ENCODE measurements at places on chromosomes 4 and X.

- DNase-seq: no peak
Observed at GRCh38 chr4:183262776-183263100, 57.3 kb downstream of the CLDN22 start.

DNA sequence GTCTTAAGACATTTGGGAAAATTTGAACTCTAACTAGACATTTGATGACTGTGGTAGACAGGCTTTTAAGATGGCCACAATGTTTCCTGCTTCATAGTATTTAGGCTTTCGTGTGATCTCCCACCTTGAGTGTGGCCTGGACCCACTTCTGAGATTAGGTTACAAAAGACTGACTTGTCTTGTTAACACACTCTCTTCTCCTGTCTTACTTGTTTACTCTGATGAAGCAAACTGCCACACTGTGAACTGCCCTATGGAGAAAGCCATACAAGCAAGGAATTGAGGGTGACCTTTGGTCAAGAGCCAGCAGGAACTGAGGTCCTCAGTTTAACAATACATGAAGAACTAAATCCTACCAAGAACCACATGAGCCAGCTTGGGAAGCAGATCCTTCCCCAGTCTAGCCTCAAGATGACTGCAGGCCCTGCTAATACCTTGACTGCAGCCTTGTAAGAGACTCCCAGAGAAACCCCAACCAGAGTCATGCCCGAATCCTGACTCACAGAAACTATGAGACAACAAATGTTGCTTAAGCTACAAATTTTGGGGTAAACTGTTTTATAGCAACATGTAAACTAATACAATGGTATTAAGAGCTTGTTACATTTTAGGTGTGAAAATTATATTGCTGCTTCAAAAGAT lies 20.3 kb downstream of the UBA6 start:
- no peak for DNase-seq

- no peak for DNase-seq
Observed at GRCh38 chrX:8052909-8053308, 118.2 kb downstream of the VCX2 start.

GRCh38 chr4:88002786-88003185 lies 4.6 kb upstream of the PKD2 start:
- DNase-seq: no peak

- no peak for DNase-seq
Observed at GRCh38 chr4:87042986-87043820, 108.4 kb downstream of the AFF1 start.

- no peak for DNase-seq
Observed at GRCh38 chr4:114012749-114013148, 33.3 kb upstream of the ARSJ start.

GRCh38 chr4:6468376-6468775 lies 4.0 kb downstream of the PPP2R2C start:
- DNase-seq: no peak

DNA sequence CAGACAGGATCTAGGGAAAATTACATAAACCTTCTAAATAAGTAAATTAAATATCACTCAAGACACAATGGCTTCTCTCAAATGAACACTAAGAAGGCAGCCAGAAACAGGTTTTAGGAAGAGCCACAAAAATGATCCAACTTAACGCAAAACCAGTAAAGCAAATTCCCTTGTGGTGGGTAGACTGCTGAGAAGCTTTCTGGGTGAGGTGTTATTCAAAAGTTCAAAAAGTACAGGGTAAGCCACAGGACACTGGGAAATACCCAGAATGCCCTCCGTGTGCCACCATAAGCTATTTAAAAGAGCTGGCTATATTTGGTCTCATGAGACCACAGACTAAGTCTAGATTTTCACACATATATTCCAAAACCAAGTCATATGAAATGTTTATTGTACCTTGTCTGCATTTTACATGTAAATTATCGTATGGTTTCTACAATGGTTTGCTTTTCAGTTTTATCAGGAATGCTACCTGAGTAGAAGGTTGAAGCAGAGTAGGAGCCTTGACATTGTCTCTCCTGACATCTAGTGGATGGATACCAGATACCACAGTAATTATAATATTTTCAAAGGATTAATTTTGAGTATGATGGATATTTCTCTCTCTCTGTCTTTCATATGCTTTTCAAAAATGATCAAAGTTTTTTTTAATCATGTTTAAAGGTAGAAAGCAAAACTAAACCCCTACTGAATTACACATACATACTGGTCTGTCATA lies 109.3 kb upstream of the KLHL13 start:
- DNase-seq: no peak

DNA sequence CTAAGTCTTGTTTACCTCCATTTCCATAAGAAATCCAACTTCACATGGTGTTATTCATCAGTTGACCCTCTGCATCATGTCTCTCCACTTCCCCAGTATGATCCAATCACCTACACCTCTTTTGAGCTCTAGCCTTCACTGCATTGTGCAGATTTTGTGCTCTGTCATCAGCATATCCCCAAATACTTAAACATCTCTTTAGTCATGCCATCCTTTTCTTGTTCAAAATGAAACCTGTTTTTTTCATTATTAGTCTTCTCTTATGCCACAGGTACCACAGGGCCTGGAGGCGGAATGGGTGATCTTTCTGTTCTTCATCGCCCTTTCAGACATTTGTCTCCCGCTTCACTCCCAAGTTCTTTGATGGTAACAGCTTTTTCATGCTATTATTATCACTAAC lies 382.7 kb upstream of the GALNTL6 start:
- DNase-seq: no peak

DNA sequence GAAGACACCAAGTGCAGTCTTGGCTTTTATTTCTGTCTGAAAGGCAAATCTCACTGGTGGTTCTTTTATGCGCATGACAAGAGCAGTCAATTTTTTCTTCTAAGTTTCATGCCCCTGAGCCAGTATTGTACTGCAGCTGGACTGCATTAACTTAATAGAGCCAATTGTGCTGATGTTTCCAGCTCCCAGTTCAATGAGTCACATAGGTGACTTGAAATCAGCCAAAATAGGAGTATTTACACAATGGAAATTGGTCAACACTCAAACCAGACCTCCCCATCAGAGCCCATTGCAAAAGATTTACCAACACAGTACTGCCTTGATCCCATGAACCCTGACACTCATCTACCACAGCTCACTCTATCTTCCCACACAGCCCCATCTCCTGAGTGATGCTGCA lies 100.3 kb upstream of the GUCY1A1 start:
- no peak for DNase-seq

DNA sequence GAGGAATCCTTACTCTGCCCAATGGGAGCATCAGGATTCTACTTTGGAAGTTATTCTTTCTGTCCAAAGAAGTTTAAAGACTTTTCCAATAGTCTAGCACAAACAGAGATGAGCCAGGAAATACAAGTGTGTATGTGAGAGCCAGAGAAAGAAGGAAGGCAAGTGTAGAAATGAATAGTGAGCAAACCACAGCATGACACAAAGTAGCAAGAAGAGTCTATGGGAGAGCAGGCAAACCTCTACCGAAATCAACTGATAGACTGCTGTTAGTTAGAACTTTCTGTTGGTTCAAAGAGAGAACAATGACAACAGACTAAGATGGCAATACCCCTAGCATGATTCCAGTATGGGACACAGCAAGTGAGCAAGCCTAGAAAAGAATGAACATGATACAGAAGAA lies 16.1 kb upstream of the GPR34 start:
- DNase-seq: no peak

- DNase-seq: no peak
Observed at GRCh38 chr4:70594196-70594595, 2.1 kb downstream of the AMBN start.

DNA sequence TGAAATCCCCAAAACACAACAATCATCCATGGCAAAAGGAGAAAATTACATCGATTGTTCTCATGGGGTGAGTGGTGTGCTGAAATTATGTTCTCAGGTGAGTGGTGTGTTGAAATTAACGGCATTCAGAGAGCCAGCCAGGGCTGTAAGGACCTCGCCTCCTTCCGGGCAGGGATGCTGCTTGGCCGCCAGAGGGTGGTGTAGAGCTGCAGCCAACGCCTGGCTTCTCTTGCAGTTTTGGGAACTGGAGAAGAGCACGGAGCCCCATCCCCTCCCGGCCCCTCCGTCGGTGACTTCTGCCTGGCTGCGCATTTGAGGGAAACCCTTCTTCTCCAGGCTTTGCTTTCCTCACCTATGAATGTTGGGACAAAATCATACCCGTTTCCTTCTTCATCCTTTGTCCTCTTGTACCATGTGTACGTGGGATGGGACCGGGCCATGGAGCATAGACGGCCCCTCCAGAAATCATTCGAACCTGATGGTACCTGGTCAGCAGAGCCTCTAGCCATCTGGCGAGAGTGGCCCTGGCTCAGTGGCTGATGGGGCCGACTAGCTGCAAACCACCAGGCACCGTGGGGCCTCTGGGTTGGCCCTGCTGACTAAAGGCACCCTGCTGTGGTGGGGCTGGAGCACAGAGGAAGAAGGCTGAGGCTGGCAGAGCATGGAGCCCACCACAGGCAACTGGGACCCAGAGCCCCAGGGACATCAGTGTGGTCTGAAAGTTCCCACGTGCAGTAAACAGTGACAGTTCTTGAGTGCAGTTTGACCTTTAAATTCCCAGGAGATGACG lies 28.4 kb downstream of the TRMT44 start:
- DNase-seq: peak; percentile 13

- peak; percentile 11 for DNase-seq
Observed at GRCh38 chrX:117996918-117997480, 119.6 kb downstream of the KLHL13 start.

DNA sequence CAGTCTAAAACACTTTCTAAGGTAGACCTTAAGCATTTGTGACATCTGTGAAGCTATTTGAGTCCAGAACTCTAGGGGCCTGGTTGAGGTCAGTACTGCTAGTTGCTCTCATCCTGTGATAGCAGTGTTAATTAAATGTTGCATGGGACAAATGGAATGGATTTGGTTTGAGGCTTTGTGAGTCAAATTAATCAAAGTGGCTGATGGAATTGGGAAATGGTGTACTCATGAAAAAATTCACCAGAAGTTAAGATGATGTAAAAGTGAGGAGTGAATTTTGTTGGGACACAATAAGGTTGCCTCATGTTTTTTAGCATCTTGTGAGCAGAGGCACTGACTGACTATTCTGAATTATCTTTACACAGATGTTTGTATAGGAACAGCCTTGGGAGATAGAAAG lies 99.2 kb upstream of the ARSJ start:
- DNase-seq: no peak

DNA sequence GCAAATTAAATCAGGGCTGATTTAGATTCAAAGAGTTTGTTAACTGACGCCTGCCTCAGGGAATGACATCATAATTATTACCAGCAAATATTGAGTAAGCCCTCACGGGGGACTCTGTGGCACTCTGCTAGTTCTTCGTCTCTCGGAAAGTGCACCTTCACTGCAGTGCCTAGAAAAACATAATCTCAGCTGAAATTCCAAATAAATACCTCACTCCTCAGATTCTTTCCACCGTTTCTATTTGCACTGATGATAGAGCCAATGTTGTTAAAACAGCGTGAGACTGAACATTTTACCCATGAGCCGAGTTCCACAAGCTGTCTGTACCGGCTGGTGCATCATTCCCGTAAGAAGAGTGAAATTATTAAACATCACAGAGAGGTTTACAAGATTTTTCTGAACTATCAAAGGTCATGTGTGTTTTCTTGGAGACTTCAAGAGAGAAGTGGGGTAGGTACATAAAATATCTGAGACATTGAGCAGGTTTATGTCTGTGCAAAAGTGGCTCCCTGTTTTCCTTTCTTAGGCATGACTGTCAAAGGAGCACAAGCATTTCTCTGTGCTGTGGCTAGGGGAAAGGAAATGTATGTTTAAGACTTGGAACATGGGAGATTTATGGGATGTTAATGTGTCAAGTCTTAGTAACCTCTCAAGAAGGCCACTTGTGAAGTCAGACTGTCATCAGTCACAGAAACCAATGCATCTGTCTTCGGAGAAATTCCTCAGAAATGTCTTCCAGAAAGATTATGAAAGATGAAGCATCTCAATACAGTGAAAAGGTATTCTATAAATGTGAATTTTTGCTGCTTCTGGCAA lies 119.6 kb downstream of the CBLL2 start:
- DNase-seq: no peak

- no peak for DNase-seq
Observed at GRCh38 chr4:156805696-156806095, 165.9 kb downstream of the PDGFC start.

GRCh38 chr4:113209652-113210320 lies 160.3 kb downstream of the ANK2 start:
- no peak for DNase-seq

DNA sequence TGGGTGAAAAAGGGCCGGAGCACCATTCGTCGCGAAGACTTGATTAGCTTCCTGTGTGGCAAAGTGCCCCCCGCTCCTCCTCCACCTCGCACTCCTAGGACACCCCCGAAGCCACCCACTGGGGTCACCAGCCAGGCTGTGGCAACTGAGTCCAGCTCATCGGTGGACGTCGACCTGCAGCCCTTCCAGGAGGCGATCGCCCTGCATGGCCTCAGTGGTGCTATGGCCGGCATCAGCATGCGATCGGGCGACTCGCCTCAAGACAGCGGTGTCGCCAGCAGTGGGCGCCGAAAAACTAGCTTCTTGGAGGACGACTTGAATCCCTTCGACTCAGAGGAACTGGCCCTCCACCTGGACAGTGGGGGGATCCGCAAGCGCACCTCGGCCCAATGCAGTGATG lies 126.8 kb upstream of the CXorf66 start:
- peak; percentile 50 for DNase-seq

DNA sequence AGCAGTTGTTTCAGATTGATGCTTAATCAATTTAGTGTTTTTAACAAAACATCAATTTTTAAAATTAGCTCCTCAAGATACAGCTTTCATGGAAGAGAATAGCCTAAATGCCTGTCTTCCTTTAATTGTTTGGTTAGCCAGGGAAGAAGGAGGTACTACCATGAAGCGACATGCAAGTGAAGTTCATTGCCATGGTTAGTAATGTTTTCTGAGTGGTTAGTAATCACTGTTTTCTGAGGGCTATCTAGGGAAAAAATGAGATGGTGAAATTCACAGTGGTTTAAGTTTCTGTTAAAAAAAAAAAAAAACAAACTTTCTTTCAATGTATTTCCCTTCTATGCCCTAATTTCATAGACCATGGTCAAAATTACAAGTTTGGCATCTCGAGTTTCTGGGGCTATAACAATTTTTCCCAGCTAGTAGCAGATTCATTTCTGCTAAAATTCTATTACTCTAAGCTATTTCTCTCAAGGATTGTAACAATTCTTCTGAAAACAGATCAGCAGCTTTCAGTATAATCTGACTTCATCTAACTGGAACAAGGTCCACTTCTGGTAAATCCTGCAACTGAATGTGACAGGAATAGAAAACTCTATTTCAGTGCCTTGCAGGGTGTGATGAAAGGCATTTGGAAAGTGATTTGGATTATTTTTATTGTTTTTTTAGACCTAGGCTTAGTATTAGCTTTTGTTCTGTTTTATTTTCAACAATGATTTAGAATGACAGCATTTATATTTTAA lies 157.0 kb downstream of the PCDH18 start:
- no peak for DNase-seq

GRCh38 chrX:154728431-154729190 lies 22.3 kb downstream of the GAB3 start:
- DNase-seq: no peak

DNA sequence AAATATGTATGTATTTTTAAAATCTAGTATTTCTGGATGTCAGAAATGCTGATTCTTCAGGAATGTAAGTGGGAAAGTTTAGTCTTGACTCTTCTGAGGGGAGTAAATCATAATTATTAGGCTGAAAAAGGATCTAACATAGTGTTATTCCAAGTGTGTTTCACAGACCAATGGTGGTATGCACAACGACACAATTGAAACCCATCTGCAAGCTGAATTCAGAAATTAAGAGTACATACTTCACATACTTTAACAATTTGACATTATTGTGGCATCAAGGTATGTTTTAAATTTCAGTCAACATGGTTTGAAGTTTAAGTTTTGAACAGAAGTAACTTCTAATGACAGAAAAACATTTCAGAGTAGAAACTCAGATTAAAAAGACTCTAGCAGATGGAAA lies 236.7 kb downstream of the SLC7A11 start:
- no peak for DNase-seq
